Uterus (tissue), 4 donors: ENCODE measurements at places on chromosomes 2 and 18. TPM values are rescaled to one million over a fixed set of nuclear protein-coding genes. Genes with fewer than 3 reads are reported as not detected.

MOCOS gene
- 1.4 TPM for total RNA-seq

CYRIA gene
- 29.6 TPM for total RNA-seq

HOXD12 gene
- total RNA-seq = not detected

IHH gene
- total RNA-seq = 0.83 TPM

CHST9 gene
- total RNA-seq = 0.21 TPM

CYS1 gene
- total RNA-seq = 7.2 TPM

EVX2 gene
- total RNA-seq = not detected

POTEJ gene
- total RNA-seq = not detected

LOXHD1 gene
- not detected for total RNA-seq

TMEM37 gene
- total RNA-seq = 1.2 TPM

WDR75 gene
- total RNA-seq = 60.3 TPM

GRB14 gene
- total RNA-seq = not detected

KIF3C gene
- total RNA-seq = 3.5 TPM

NOL4 gene
- 2.1 TPM for total RNA-seq

IL36A gene
- total RNA-seq = not detected

REG3G gene
- total RNA-seq = not detected

POTEF gene
- total RNA-seq = not detected

TSPYL6 gene
- 0.18 TPM for total RNA-seq

CFC1B gene
- total RNA-seq = not detected

SIX2 gene
- total RNA-seq = 0.48 TPM
